ENCODE measurements at places on chromosomes 6 and 20. TPM values are rescaled to one million over a fixed set of nuclear protein-coding genes. Genes with fewer than 3 reads are reported as not detected.

Gene VSTM2L
- total RNA-seq, result 69.5 TPM

DNA sequence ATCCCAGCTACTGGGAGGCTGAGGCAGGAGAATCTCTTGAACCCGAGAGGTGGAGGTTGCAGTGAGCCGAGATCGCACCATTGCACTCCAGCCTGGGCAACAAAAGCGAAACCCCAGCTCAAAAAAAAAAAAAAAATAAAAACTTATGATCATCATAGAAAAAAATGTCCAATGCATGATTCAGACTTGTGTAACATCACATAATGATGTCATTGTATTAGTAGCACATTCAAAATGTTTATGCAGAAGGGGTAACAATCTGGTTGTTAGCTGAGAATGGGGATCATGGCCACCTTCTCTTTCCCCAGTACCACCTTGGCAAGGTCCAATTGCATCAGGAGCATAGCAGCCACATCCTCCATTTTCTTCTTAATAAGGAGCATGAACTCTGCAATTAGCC, 137.6 kb upstream of the MARCKS start:
- DNase-seq, result no peak

DNA sequence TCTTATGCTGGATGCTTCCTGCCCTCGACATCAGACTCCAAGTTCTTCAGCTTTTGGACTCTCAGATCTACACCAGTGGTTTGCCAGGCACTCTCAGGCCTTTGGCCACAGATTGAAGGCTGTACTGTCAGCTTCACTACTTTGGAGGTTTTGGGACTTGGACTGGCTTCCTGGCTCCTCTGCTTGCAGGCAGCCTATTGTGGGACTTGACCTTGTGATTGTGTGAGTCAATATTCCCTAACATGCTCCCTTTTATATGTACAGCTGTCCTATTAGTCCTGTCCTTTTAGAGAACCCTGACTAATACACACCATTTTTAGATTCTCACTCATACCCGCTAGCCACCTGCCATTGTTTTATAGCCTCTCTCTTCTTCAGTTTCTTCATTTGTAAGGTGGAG, 382.1 kb upstream of the TSHZ2 start:
- DNase-seq, result no peak

DNA sequence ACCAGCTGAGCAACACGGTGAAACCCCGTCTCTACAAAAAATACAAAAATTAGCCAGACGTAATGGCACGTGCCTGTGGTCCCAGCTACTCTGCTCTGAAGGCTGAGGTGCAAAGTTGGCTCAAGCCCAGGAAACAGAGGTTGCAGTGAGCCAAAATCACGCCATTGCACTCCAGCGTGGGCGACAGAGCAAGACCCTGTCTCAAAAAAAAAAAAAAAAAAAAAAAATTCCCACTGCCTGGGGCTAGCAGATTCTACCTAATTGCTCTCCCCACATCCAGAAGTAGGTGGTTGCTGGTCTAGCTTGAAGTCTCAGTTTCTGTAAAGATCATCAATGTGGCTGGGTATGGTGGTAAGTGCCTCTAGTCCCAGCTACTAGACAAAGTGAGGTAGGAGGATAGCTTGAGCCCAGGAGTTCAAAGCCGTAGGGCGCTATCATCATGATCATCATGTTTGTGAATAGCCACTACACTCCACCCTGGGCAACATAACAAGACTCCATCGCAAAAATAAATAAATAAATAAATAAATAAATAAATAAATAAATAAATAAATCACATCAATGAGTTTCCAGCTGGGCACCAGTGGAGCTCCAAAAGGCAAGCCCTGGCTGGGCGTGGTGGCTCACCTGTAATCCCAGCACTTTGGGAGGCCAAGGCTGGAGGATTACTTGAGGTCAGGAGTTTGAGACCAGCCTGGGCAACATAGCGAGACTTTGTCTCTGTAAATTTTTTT, 6.3 kb upstream of the AP5S1 start:
- no peak for DNase-seq

- DNase-seq, result no peak
Measured at GRCh38 chr20:42532831-42533230, 656.9 kb downstream of the PTPRT start.

Gene MAS1
- not detected for total RNA-seq

DNA sequence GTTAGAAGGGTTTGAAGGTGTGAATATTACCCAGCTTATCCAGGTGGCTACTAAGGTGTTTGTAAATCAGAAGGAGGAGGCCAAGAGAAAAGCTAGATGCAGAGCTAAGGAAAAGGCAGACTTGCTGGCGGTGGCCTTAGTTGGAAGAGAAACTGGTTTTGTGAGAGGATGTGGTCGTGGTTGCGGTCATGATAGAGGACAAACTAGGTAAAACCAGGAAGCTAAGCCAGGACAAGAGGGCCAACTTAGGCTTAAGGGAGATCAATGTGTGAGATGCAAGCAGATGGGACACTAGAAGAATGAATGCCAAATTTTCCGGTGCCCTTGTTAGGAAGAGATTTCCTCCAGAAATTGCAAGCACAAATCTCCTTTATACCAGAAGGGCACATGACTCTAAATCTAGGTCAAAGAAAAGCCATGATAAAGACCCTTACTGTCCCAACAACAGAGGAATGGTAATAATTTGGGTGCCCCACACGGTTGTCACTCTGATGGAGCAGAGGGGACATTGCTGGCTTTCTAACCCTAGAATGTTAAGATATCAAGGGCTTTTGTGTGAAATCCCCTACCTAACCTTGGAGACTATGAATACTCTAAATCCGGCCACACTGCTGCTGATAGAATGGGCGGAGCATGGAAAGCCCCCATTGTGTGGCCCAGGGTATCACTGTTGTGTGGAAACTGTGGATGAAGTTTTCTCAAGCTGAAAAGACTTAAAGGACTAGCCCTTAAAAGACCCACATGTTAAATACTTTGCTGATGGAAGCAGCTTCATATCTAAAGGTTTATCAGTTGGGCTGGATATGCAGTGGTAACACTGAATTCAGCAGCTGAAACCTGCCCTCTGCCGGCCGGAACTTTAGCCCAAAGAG, 7.8 kb downstream of the IL22RA2 start:
- DNase-seq, result peak; percentile 45

Gene MACROD2
- total RNA-seq, result 8.0 TPM

Gene OTOR
- total RNA-seq, result not detected

Gene ETV7
- 0.74 TPM for total RNA-seq

Gene HLA-F
- 62.1 TPM for total RNA-seq

GRCh38 chr6:2162079-2162445, 83.3 kb downstream of the GMDS start:
- DNase-seq, result no peak
